ENCODE measurements at places on chromosomes 3 and 15.

DNA sequence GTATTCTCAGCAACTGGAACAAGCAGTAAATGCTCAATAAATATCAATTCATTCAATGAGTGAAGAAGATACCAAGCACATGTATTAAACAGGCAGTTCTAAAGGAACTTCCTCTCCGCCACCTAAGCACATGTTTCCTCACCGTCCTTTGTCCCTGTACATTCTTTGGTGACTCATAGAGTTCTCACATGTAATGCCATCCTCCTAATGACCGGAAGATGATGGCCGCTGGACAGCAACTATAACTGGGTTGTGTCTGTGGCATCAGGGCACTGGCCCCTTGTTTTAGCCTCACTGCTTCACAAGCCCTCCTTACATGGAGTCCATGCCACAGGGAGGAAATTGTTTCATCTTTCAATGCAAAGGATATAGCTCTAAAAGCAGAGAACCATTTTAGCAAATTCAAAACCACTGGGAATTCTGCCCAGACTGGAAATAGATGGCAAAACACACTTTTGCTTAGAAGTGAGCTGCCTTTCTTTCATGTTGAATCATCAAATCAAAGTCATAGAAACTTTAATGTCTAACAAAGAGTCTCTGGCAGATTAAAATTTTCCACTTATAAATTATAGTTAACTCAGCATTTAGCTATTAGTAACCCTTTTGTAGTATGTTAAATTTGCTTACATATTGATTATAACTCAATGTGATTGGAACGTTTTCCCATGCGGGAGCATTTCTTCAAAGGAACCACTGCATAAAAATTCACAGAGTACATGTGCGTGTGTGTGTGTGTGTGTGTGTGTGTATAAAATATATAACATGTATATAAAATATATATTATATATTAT lies 74.1 kb downstream of the GAP43 start:
- no peak for DNase-seq

GRCh38 chr15:89075846-89076245 lies 12.4 kb upstream of the ABHD2 start:
- no peak for DNase-seq

DNA sequence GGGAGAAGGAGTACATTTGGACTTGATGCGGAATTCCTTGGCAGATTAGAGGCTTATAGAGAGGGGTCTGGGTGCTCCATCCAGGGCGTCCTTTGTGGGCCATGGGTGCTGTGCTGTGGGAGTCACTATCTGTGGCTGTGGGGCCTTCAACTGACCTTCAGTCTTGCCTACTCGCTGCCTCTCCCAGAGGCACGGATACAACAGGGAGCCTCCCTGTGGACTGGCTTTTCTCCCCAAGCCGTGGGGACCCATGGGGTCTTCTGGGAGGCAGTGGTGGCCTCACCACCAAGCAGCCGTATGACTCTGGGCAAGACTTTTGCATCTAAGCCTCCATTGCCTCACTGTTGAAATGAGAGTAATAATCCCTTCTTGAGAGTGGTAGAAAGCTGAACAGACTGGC lies 83.9 kb downstream of the PDCD6IP start:
- DNase-seq = no peak

GRCh38 chr3:121490161-121490560 lies 55.6 kb downstream of the POLQ start:
- DNase-seq = no peak

DNA sequence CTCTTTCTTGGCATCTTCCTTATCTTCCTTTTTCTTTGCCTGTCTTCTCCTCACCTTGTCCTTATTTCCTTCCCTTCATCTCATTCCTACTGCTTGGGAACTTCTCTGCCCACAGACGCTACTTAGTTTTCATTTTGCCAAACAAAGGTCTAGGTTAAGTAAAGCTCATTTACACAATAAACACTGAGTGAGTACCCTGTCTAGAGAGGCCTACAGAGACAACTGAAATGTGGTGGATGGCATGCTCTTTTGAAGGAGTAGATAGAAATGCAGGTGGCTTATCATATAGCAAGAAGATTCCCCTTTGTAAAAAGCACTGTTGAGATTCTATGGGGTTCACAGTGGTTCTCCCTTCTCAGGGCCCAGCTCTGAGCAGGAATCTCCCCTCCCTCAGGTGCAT lies 319.0 kb downstream of the CNTN3 start:
- no peak for DNase-seq

GRCh38 chr15:99149366-99149765 lies 44.5 kb downstream of the SYNM start:
- DNase-seq = no peak

- no peak for DNase-seq
These were observed 1.2 kb downstream of the ZNF770 start for GRCh38 chr15:34986771-34987480.

DNA sequence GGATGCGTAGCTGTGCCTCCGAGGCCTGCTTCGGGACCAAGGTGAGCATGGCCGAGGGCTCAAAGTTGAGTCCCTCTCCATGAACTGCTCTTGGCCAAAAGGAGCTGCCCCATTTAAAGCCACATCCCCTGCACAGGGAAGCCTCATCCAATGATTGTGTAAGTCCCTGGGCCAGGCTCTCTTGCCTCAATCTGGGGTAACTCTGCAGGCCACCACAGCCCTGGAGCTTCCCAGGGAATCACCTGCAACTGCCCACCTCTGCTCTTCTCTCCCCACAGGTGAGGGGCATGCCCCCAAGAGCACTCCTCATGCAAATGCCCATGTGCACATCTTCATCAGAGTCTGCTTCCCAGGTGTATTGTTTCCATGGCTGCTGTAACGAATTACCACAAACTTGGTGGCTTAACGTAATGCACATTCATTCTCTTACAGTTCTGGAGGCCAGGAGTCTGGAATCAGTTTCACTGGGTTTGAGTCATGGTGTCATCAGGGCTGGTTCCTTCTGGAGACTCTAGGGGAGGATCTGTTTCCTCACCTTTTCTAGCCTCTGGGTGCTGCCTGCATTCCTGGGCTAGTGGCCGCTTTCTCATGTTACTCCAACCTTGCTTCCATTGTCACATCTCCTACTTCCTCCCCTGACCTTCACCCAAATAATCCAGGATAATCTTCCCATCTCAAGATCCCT lies 25.0 kb upstream of the LOXL1 start:
- DNase-seq = no peak

DNA sequence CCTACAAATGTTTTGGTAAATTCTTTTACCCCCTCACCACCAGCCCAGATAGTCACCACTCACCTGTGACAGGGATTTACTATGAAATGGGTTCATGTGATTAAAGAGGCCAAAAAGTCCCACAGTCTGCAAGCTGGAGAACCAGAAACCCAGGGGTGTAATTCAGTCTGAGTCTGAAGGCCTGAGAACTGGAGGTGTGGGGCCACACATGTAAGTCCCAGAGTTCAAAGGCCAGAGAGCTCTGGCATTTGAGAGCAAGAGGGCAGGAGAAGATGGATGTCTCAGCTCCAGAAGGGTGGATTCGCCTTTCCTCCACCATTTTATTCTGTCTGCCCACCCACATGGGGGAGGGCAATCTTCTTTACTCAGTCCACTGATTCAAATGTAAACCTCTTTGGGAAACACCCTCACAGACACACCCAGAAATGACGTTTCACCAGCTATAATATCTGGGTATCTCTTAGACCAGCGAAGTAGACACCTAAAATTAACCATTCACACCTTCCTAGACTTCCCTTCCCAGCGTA lies 11.9 kb downstream of the RTP3 start:
- no peak for DNase-seq
